ENCODE measurements at places on chromosomes 1 and 21. TPM values are rescaled to one million over a fixed set of nuclear protein-coding genes. Genes with fewer than 3 reads are reported as not detected.

- no peaks in the 10 kb centered on the region for H3K4me1 ChIP-seq
- H3K4me3 ChIP-seq, result peak within 1 kb of the TSS; percentile 24
- H3K27ac ChIP-seq, result no peak within 1 kb of the TSS
Observed at GRCh38 chr1:26177182-26177684, at the start of gene CNKSR1. Gene CNKSR1 (plus strand): TSS chr1:26177491. CDS start chr1:26177548, 57 bp downstream.

- no peak overlapping the region for H3K27ac ChIP-seq
- H3K4me1 ChIP-seq, result no peaks in the 10 kb centered on the region
- H3K27me3 ChIP-seq, result no peaks in the 10 kb centered on the region
- DNase-seq, result no peak
- no peaks in the 10 kb centered on the region for H3K36me3 ChIP-seq
Observed at GRCh38 chr1:93979040-93979717, 69.9 kb upstream of the GCLM start.

The KRTAP11-1 gene
- total RNA-seq, result not detected

DNA sequence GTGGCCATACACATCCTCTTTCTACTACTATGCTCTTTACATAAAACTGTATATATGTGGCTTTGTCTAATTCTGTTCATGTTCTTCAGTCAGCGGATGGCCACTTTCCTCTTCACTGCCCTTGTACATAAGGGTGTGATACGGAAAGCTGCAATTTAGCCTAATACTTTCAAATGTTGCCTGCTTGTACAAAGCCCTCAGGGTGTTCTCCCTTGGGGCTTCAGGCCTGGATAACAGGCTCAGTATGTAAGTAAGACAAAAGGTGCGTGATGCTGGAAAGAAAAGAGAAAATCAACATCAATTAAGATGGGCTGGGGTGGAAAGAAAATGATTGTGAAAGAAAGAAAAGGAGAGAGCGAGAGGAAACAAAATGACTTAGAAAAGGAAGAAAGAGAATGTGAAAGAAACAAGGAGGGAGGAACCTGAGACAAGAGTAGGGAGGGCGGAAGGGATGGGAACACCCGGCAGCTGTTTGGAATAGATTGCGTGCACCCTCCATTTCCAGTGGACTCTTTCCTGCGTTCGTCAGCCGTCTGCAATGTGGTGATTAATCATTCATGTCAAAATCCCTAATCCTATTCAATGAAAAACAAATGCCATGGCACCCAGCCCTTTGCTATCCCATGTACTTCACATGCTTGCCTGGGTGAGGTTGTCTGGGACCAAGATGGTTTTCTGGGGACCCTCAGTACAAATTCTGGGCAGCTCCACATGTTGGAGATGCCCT, 553.6 kb downstream of the NUF2 start:
- no peak for DNase-seq
- H3K4me1 ChIP-seq, result peaks cover 3% of the 10 kb centered on the region
- H3K4me3 ChIP-seq, result no peak overlapping the region

- H3K4me3 ChIP-seq, result no peak overlapping the region
- DNase-seq, result no peak
- no peaks in the 10 kb centered on the region for H3K36me3 ChIP-seq
- no peaks in the 10 kb centered on the region for H3K27me3 ChIP-seq
Observed at GRCh38 chr1:185895208-185895900, 161.2 kb downstream of the HMCN1 start.

DNA sequence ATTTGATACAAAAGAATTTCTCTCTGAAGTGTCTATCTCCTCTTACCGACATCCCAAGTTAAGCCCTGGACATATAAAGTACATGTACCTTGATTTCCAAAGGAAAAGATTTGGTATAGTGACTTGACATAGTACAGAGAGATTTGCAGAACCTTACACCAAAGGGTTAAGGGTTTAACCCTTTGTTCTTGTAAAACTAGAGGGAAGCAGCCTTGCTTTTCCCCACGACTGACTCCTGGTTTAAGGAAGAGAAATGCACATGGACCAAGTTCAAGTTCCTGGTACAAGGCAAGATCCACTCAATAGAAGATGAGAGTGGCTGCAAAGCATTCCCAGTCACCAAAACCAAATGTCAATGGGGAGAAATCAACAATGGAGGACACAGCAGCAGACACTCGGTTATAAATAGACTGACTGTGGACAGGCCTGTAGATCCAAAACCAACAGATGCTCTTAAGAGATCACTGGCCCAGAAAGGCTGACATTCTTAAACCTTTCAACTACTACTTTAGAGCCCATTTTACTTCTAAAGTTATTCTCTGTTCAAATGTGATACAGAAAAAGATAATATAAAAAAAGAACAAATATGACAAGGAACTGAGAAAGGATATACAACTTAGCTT, 69.4 kb downstream of the PUM1 start:
- no peaks in the 10 kb centered on the region for H3K27me3 ChIP-seq
- peaks cover 48% of the 10 kb centered on the region for H3K36me3 ChIP-seq
- no peak overlapping the region for H3K27ac ChIP-seq
- DNase-seq, result no peak
- H3K4me1 ChIP-seq, result no peaks in the 10 kb centered on the region

DNA sequence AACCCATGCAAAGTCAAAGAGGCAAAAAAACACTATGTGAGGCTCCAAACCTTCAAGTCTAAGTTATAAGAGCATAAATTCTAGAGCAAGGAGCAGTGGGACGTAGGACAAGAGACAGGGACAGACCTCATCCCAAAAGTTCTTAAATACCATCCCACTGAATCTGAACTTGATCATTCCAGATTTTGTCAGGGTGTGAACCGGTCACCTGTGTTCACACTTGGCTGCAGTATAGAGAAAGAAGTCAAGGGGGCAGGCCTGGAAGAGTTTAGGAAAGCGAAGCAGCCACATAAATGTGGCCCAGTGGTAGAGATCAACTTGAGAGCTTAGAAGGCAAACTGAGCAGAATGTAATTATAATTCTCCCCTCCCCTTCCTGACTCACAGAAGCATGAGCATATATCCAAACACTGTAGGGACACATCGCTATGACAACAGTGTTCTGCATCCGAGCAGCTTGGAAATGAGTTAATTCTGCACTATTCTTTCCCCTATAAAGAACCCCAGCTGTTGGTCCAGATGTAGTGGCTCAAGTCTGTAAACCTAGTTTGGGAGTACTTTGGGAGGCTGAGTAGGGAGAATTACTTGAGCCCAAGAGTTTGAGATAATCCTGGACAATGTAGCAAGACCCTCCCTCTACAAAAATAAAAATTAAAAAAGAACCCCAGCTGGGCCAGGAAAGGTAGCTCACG, 2.7 kb downstream of the AKR7A2 start:
- no peaks in the 10 kb centered on the region for H3K27me3 ChIP-seq
- DNase-seq, result peak; percentile 7
- no peak overlapping the region for H3K27ac ChIP-seq
- H3K36me3 ChIP-seq, result peaks cover 34% of the 10 kb centered on the region
- peaks cover 21% of the 10 kb centered on the region for H3K4me1 ChIP-seq

The CLCA1 gene
- total RNA-seq, result not detected

The CFH gene
- 185 TPM for total RNA-seq

GRCh38 chr1:114467491-114467890, 43.5 kb downstream of the TRIM33 start:
- H3K27ac ChIP-seq, result no peak overlapping the region
- peaks cover 20% of the 10 kb centered on the region for H3K4me1 ChIP-seq
- no peaks in the 10 kb centered on the region for H3K36me3 ChIP-seq
- no peak for DNase-seq

- H3K27me3 ChIP-seq, result no peaks in the 10 kb centered on the region
- H3K4me1 ChIP-seq, result no peaks in the 10 kb centered on the region
- H3K36me3 ChIP-seq, result no peaks in the 10 kb centered on the region
- H3K27ac ChIP-seq, result no peak overlapping the region
- H3K4me3 ChIP-seq, result no peak overlapping the region
Observed at GRCh38 chr1:2125350-2126211, 69.0 kb downstream of the FAAP20 start.

GRCh38 chr21:41482301-41482700, 25.7 kb downstream of the TMPRSS2 start:
- H3K4me1 ChIP-seq, result no peaks in the 10 kb centered on the region
- no peak overlapping the region for H3K27ac ChIP-seq
- no peak overlapping the region for H3K4me3 ChIP-seq
- no peaks in the 10 kb centered on the region for H3K36me3 ChIP-seq

The KIF17 gene
- 6.3 TPM for total RNA-seq

GRCh38 chr1:39266269-39266668, 61.8 kb downstream of the MACF1 start:
- DNase-seq, result peak; percentile 36
- no peaks in the 10 kb centered on the region for H3K27me3 ChIP-seq
- no peak overlapping the region for H3K4me3 ChIP-seq
- H3K4me1 ChIP-seq, result peaks cover 37% of the 10 kb centered on the region
- no peak overlapping the region for H3K27ac ChIP-seq
- H3K36me3 ChIP-seq, result no peaks in the 10 kb centered on the region

The SNAP47 gene
- total RNA-seq, result 27.8 TPM

The FMO4 gene
- 12.5 TPM for total RNA-seq

The HCN3 gene
- 2.2 TPM for total RNA-seq

- no peaks in the 10 kb centered on the region for H3K36me3 ChIP-seq
- no peak overlapping the region for H3K4me3 ChIP-seq
- H3K27ac ChIP-seq, result no peak overlapping the region
- DNase-seq, result peak; percentile 19
- H3K27me3 ChIP-seq, result no peaks in the 10 kb centered on the region
Observed at GRCh38 chr1:181701891-181702290, 218.6 kb downstream of the CACNA1E start.

- H3K4me1 ChIP-seq, result no peaks in the 10 kb centered on the region
- peak; percentile 1 for DNase-seq
- no peaks in the 10 kb centered on the region for H3K36me3 ChIP-seq
- H3K27me3 ChIP-seq, result no peaks in the 10 kb centered on the region
- no peak overlapping the region for H3K27ac ChIP-seq
- no peak overlapping the region for H3K4me3 ChIP-seq
Observed at GRCh38 chr21:23694390-23694789, 1912.9 kb downstream of the MRPL39 start.

The S100A8 gene
- total RNA-seq, result 556 TPM

- no peak for DNase-seq
- H3K27ac ChIP-seq, result no peak overlapping the region
- no peaks in the 10 kb centered on the region for H3K4me1 ChIP-seq
- no peaks in the 10 kb centered on the region for H3K36me3 ChIP-seq
- H3K4me3 ChIP-seq, result no peak overlapping the region
Observed at GRCh38 chr1:187114792-187115191, 286.0 kb downstream of the PLA2G4A start.

- DNase-seq, result no peak
- H3K27me3 ChIP-seq, result no peaks in the 10 kb centered on the region
- peak overlapping the region; percentile 9 for H3K4me3 ChIP-seq
Observed at GRCh38 chr1:204152310-204153044, 633 bp upstream of the ETNK2 start.

DNA sequence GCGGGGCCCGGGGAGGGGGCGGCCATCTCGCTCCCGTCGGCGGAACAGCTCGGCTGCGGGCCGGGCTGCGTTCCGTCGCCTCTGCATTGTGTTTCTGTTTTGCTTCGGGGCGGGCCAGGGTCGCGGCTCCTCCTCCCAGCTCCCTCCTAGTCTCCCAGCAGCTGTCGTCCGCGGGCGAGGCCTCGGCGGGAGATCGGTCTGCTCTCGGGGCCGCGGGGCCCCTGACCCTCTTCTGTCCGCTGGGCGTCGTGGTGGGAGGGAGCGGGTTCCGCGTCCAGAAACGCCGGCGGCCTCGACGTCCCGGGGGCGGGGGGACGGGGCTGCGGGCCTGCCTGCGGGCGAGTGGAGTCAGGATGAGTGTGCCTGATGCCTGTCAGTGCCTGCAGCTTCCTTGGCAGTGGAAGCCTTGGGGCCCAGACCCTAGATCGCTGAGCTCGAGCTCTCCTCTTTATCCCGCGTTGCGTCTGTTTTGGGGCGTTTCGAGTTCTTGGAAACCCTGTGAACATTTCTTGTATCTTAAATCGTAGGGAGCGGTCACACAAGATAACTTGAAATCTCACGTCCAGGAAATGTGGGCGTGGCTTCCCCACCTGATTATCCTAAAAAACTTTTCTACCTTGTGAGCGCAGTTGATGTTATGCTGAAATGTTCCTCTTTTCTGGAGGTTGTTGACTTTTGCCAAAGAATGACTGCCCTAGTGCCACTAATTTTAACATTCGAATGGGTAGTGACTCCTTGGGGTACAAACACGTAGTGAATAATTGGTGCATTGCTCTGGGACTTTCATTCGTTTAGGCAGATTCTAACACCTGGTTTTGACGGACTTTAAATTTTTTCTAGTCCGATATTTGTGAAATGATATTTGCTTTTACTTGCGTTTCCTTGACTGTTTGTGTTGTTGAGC, 676 bp downstream of the MORC3 start:
- peak overlapping the region; percentile 70 for H3K4me3 ChIP-seq
- H3K27ac ChIP-seq, result peak overlapping the region; percentile 92
- DNase-seq, result peak; percentile 81

The RTCA gene
- 37.4 TPM for total RNA-seq

The RHD gene
- 2.2 TPM for total RNA-seq

DNA sequence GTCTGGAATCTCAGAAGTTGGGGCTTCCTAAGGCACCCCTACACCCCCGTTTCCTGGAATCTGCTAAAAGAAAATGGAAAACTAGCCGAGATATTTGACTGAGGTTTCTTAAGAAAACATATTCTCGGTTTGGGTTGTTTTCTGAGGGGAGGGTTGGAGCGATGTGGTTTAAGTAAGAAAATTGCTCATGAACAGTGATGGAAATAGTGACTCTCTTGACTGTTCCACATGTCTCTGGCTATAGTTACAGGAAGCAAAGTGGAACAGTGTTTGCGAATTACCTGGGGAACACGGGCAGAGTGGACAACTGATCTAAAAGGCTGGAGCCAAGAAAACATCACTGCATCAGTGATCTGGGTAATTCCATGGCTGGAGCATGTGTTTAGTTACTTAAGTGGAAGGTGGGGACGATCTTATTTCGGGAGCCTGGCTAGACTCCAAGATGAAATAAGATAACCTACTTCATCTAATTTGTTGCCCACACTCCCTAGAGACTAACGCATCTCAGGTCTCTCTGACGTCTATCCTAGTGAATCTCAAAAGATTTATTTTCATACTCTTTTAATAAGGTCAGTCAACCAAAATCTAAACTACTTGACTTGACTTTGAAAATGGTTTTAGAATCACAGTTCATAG, 92.4 kb downstream of the KCNJ15 start:
- no peaks in the 10 kb centered on the region for H3K27me3 ChIP-seq
- H3K27ac ChIP-seq, result no peak overlapping the region
- no peak overlapping the region for H3K4me3 ChIP-seq
- no peaks in the 10 kb centered on the region for H3K36me3 ChIP-seq
- no peak for DNase-seq
- no peaks in the 10 kb centered on the region for H3K4me1 ChIP-seq

The CNKSR1 gene
- total RNA-seq, result 34.7 TPM

GRCh38 chr21:34537838-34538237, 25.8 kb upstream of the KCNE1 start:
- no peak overlapping the region for H3K4me3 ChIP-seq
- no peaks in the 10 kb centered on the region for H3K36me3 ChIP-seq
- peak overlapping the region; percentile 75 for H3K27ac ChIP-seq
- no peaks in the 10 kb centered on the region for H3K27me3 ChIP-seq

- DNase-seq, result no peak
- no peaks in the 10 kb centered on the region for H3K4me1 ChIP-seq
- H3K27ac ChIP-seq, result no peak overlapping the region
- H3K27me3 ChIP-seq, result no peaks in the 10 kb centered on the region
- peaks cover 32% of the 10 kb centered on the region for H3K36me3 ChIP-seq
Observed at GRCh38 chr1:171532520-171532919, 47.2 kb downstream of the PRRC2C start.

GRCh38 chr1:41830726-41831125, 88.0 kb downstream of the HIVEP3 start:
- no peak overlapping the region for H3K4me3 ChIP-seq
- H3K27me3 ChIP-seq, result no peaks in the 10 kb centered on the region
- H3K27ac ChIP-seq, result no peak overlapping the region
- H3K36me3 ChIP-seq, result no peaks in the 10 kb centered on the region

The KRTAP27-1 gene
- total RNA-seq, result not detected

GRCh38 chr1:214003233-214003632, 15.5 kb downstream of the PROX1 start:
- H3K4me3 ChIP-seq, result no peak overlapping the region
- no peaks in the 10 kb centered on the region for H3K27me3 ChIP-seq
- no peaks in the 10 kb centered on the region for H3K4me1 ChIP-seq
- peak; percentile 37 for DNase-seq
- no peak overlapping the region for H3K27ac ChIP-seq

The LRRC3 gene
- 2.8 TPM for total RNA-seq
